Left renal cortex interstitium (tissue), 4 donors: ENCODE measurements at places on chromosomes 16 and 17. TPM values are rescaled to one million over a fixed set of nuclear protein-coding genes. Genes with fewer than 3 reads are reported as not detected.

The UNC13D gene
- polyA plus RNA-seq, result 5.4 TPM

The TNP2 gene
- polyA plus RNA-seq, result not detected

The CYGB gene
- polyA plus RNA-seq, result 13.0 TPM

The HOXB8 gene
- 38.8 TPM for polyA plus RNA-seq

The USP31 gene
- 7.6 TPM for polyA plus RNA-seq

The TVP23B gene
- 42.7 TPM for polyA plus RNA-seq

The SLFN12L gene
- not detected for polyA plus RNA-seq

The NPIPB9 gene
- polyA plus RNA-seq, result 2.8 TPM

The ODAD4 gene
- 8.5 TPM for polyA plus RNA-seq

GRCh38 chr16:85631802-85632393, 18.8 kb downstream of the GSE1 start:
- no peak for DNase-seq

DNA sequence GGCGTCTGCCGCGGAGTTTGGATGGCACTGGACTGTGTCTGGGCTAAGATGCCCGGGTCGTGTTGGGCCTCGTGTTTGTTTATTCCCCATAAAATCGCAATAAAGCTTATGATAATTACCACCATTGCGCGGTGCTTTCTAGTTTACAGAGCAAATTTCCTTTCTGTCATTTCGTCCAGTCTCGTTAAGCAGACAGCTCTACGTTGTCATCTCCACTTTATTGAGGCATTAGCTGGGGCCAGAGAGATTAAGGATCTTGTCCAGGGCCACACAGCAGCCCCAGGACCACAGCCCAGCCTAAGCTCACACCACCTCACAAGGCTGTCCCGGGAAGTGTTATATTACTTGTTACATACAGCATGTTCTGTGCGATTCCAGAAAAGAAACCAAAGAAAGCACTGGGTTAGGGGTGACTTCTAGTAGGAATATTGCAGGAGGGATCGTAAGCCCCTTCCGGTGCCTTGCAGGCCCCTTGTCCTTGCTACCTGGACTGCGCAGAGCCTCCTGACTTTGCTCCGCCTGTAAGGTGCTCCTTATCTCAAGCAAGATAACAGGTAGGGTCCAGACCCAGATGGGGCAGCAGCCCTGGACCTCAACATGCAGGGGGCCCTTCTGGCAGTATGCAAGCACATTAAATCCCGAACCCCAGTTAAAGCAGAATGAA, 6.3 kb downstream of the NOS2 start:
- no peak for DNase-seq

GRCh38 chr16:30888856-30889499, 4.9 kb downstream of the BCL7C start:
- DNase-seq, result no peak

GRCh38 chr17:2108170-2108569, 53.3 kb downstream of the HIC1 start:
- DNase-seq, result no peak

- DNase-seq, result no peak
These were observed 989 bp upstream of the GALK1 start for GRCh38 chr17:75765981-75766380.

DNA sequence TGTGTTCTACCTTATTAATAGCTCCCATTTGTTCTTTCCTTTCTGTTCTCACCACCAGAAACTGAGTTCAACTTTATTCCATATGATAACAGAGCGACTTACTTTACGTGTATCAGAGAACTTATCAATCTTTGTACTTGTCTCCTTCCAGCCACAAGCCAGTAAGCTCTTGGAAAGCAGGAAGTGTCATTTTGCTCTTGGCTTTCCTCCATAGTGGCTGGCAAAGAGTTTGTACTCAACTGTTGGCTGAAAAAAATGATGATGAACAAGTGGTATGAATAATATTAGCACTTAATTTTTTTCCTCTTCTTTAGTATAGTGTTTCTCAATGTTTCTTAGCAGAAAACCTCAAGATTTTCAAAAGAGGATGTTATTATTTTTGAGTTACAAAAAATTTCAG, 182.4 kb upstream of the TOM1L1 start:
- no peak for DNase-seq

DNA sequence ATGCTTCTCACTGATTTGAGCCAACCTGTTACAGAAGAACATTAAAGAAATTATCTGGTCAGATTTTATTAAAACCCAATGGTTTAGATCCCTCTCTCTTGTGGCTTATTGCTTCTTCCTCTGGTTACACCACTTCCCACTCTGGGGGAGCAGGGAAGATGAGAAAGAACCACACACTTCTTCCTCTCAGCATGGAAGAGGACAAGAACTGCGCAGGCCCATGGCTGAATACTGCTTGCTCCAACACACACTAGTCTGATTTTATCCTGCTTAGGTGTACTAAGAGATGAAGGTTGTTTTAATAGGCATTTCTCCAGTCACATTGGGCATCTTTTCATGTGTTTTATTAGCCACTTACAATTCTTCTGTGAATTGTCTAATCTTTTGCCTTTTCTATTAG, 27.6 kb downstream of the MAP3K3 start:
- no peak for DNase-seq

GRCh38 chr17:20999841-21000532, 42.8 kb downstream of the USP22 start:
- DNase-seq, result no peak

GRCh38 chr16:3014971-3015370, 2.2 kb downstream of the CLDN9 start:
- no peak for DNase-seq

DNA sequence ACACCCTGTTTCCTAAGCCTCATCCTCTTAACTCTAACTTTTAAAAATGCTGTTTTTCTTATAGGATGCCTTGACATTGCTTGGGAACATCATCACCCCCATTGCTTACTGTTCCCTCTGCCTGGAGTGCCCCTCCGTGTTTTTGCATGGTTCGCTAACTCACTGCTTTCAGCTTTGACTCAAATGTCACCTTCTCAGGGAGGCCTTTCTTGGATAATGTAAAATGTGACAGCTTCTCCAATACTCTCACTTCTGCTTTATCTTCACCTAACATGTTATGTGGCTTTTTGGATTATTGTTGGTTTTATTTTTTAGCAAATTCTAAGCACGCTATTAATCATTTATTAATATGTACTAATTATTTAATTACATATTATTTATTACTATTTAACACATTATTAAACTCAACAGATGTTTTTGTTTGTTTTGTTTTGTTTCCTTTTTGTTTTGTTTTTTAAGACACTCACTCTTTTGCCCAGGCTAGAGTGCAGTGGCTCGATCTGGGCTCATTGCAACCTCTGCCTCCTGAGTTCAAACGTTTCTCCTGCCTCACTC, 3.8 kb downstream of the CRYM start:
- no peak for DNase-seq

DNA sequence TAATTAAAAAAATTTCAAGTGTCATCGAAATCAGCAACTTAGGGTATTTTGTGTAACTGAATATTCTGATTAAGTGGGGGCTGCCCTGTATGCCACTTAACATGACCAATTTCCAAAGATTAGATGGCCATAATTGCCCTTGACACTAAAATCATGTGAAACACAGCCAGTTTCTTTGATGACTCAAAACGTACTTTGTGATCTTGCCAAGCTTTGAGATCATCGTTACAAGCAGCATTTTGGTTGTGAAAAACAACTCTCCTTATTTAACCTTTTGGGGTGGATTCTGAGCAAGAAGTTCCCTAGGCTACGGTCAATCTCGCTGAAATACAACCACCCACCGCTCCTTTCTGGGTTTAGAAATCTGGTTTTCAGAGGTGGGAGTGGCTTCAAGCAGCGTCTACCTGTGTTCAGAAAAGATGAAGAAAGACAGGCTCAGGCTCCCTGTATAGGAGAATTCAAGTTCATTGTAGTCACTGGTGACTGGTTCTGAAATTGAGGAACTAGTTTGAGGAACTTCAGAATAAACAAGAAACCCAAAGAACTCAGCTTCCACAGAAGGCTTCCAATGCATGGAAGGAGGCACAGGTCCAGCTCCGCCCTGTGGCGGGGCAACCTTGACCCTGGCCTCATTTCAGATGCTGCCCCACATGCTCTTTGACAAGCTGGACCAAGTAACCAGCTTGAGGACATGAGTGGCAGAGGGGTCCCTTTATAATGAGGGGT, 9.4 kb downstream of the MAP3K14 start:
- DNase-seq, result no peak

DNA sequence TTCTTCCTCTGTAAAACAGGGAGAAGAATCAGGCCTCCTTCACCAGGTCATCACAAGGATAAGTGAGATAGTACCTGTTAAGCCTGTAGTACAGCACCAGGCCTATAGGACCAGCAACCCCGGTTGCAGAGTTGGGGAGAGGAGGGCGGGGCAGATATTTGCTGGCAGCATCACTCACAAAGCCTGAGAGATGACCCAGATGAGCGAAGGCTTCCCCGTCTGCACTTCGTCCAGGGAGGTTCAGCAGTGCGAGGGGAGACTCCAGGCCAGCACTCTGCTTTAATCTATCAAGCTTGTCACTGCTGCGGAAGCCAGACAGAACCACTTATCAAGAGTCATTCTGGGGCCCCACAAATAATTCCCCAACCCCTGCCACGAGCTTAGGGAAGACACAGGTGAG, 15.8 kb upstream of the RBBP6 start:
- no peak for DNase-seq

DNA sequence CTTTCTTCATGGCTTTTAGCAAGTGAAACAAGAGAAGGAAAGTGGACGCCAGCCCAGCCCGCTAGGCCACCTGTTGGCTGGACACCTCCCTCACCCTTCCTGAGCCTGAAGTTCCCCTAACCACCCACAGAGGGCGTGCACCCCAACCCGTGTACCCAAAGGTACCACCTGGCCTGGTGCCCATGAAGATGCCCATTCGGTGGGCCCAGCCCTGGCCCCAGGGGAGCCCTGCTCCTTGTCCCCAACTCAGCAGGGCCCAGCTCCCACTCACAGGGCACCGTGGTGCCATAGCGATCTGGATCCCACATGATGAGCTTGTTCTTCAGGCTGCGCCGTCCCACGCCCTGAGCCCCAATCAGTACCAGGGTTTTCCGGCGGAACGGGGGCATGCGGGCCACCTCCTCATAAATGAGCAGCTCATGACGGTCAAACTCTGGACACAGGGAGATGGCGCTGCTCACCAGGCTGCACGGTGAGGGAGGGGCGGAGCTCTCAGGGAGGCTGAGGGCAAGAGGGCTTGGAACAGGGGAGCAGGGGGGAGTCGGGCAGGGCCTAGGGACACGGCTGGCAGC, 26.8 kb downstream of the MPP2 start:
- no peak for DNase-seq

DNA sequence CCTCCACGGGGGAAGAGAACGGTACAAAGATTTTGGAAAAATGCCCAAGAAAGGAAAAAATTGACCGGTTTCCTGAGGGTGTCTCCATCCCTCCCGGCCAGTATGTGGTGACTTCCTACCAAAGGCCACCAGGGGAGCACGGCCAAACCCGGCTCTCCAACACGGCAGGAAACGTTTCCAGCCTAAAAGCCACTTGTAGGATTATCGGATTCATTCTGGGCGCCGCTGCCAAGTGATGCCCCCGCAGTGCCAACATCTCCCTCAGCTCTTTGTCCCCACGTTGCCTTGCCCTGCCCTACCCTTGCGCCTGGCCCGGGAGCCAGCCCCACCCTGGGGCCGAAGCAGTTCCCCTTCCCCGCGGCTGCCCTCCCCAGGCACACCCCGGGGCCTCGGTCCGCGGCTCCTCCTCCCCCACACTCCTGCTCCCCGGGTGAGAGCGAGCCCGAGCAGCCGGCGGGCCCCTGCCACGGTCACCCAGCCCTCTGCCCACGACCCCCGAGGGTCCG, 688 bp downstream of the CRK start:
- no peak for DNase-seq

DNA sequence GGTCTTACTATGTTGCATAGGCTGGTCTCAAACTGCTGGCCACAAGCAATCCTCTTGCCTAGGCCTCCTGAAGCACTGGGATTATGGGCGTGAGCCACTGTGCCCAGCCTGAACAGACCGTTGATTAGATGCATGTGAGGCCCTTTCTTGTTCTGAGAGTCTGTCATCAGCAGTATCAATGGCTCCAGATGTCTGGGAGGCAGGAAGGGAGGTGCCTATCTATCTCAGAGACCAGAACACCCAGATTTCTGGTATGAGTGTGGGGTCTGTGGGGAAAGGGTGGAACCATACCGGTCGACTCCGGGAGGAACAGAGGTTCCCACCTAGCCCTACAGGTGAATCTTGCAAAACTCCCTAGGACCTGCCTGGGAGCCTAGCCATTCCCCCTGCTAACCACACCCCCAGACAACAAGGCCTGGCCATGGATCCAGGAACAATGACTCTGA, 71.7 kb downstream of the PRKCB start:
- DNase-seq, result no peak

- no peak for DNase-seq
These were observed 29.7 kb upstream of the RMI2 start for GRCh38 chr16:11315510-11315909.

- no peak for DNase-seq
These were observed 2.6 kb upstream of the CHAD start for GRCh38 chr17:50471009-50471905.

DNA sequence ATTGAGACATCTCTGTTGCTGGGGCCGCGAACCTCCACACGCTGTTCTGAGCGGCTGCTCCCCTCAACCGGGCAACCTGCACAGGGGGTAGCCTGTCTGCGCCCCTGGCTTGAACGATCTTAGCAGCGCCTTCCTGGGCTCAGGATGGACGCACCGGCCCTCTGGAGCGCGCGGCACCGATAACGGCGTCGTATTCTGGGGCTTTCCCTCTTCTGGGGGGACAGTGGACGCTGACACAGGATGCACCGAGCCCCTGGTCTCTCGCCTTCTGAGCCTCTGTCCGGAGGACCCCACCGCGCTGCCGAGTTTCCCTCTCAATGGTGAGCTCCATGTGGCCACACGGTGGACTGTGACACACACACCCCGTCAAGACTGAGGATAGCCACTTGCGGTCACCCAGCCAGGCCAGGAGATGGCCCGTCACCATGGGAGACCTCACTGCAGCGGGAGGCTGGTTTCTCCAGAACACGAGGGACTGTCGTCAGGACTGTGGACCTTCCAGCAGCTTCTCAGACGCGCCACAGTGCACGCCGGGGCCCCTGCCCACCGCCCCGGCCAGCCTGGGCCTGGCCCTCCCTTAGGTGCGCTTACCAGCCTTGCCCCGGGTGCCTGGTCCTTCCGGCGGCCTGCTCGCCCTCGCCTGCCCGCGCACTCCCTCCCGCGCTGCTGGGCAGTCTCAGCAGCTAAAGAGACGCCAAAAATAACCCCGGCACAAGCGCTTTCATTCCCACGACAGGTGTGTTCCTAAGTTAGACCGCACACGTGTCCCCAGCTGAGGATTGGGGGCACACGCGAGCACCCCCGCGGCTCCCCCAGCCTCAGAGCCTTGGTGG, 30.0 kb upstream of the PABPN1L start:
- DNase-seq, result no peak

GRCh38 chr17:537133-537532, 177.5 kb downstream of the VPS53 start:
- no peak for DNase-seq

- DNase-seq, result no peak
These were observed 75.2 kb upstream of the CIBAR2 start for GRCh38 chr16:85187447-85187846.
